ENCODE measurements at places on chromosomes 4 and X. TPM values are rescaled to one million over a fixed set of nuclear protein-coding genes. Genes with fewer than 3 reads are reported as not detected.

GRCh38 chr4:128388352-128388630 is 100.7 kb upstream of the PGRMC2 start:
- no peak for DNase-seq

DNA sequence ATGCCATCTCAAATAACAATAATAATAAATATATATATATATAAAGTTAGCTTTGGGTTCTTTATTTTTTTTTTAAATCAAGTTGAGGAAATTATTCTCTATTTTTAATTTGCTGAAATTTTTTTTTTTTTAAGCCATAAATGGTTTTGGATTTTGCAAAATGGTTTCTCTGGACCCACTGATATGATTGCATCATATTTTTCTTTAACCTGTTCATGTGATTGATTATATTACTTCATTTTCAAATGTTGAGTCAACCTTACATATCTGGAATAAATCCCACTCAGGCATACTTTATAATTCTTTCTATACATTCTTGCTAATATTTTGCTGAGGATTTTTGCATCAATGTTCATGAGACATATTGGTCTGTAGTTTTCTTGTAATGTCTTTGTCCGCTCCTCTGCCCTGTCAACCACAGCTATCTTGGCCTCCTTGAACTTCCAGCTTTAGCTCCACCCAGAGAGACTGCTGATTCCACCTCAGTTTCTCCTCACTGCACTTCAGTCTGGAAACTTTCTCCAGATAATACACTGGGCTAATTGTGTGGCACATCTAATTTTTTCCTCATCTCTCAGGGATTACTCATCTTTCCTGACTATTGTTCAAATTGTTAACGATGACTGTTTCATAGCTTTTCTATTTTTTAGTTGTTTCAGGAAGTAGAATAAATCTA is 160.9 kb upstream of the GIMD1 start:
- no peak for DNase-seq

GRCh38 chr4:144289667-144290428 is 149.3 kb upstream of the GYPA start:
- DNase-seq: no peak

GRCh38 chrX:44570522-44570921 is 27.9 kb upstream of the FUNDC1 start:
- no peak for DNase-seq

- DNase-seq: no peak
These were observed 577.8 kb downstream of the SH3BGRL start for GRCh38 chrX:81779701-81780100.

GRCh38 chr4:7757501-7758471 is 181.9 kb downstream of the AFAP1 start:
- no peak for DNase-seq

GRCh38 chr4:168651374-168651773 is 154.5 kb downstream of the PALLD start:
- DNase-seq: no peak

DNA sequence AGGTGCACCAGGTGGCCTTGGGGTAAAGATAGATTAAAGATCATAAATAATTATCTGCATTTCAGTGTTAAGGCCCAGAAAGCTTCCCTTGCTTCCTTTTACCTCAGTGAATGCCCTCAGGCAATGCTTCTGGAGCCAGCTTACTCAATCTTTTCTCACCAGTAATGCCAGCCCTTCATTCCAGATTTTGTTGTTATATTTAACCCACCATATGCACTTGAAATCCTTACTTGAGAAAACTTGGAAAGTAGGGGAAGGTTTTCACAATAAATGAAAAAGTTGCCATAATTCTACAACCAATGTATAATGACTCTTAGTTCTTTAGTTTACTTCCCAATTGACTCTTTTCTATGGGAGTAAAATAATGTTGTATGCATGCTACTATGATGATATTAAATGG is 17.1 kb upstream of the PBDC1 start:
- DNase-seq: no peak

DNA sequence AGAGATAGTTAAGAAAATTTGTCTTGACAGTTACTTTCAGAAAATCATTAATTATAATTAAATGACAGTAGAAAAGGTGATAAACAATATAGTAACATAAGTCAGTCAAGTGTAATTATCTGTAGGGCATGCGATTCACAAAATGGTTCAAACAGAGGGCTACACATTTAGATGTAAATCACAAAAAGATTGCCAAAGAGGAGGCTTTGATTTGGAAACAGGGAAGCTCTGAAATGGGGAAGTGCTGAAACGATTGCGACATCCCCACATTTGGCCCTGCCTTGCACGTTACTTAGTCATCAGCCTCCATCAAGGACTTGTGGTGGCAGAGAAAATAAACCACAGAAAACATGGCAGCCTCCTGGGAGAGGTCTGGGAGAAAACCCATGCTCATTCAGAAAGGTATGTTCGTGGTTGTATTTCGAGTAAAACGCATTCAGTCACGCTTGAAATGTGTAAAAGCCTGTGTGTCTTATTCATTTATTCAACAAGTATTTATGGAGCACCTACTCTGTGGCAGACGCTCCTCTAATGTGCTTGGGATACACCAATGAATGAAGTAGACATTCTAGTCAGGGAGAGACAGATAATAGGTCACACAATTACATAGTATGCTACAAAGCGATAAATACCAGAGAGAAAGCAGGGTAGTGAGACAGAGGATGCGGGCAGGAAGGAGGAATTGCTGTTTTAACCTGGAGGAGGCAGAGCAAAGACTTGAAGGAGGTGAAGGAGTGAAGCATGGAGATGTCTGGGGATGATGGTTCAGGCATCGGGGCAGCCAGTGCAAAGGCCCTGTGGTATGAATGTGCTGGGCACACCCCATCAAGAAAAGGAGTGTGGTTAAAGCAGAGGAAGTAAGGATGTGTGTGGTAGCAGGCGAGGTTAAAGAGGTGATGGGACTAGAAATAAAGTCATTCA is 7.8 kb downstream of the RBM47 start:
- DNase-seq: no peak

DNA sequence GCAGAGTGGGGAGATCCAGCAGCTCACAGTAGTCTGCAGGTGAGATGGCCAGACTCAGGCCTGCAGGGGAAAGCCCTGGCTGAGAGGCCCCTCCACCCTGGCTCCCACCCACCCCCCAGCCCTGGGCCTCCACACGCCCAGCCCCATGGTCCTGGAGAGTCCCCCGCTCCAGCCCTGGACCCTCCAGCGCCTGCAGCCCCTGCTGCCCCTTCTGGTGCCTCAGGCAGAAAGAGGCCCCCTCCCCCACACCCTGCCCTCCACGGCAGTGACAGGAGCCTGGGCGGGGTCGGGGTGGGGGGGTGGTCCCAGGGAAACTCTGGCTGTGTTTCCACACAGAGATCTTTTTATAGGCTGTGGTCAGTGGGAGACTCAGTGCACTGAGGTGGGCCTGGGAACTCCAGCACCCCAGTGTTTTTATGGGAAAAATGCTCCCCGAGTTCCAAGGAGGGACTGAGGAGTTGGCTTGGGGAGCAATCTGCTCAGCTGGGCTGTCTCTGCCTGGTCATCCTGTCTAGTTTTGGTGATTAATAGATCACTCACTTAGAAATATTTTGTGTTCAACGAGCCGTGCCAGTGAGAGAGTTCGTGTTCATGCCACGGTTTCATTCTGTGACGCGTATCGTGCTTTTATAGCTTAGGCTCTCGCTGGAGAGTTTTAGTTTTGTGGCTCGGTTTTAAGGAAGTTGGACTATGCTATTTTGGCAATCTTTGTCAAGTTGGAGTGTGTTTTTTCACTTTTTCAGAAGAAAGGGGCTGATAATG is 53.1 kb upstream of the HGFAC start:
- no peak for DNase-seq

GRCh38 chr4:47238667-47239066 is 207.3 kb downstream of the GABRB1 start:
- no peak for DNase-seq

- DNase-seq: no peak
These were observed 608.6 kb upstream of the NR3C2 start for GRCh38 chr4:149050840-149051239.

GRCh38 chr4:3749081-3749480 is 17.1 kb upstream of the ADRA2C start:
- no peak for DNase-seq

DNA sequence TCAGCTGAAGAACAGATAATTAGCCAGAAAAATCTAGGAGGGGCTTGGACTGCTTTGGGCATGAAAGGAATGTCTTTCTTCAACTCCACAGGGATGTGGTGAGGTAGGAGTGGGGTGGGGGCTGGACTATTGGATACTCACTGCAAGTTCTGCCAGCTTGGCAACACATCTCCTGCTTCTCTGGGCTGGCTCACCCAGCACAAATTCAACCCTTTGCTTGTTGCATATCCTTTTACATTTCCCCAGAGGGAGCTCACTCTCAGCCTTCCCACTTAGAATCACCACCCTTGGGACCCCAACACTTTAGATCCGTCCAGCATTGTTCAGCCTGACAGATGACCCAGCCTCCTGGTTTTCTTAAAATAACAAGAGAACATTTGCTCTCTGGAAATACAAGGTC is 120.6 kb downstream of the KDR start:
- no peak for DNase-seq

DNA sequence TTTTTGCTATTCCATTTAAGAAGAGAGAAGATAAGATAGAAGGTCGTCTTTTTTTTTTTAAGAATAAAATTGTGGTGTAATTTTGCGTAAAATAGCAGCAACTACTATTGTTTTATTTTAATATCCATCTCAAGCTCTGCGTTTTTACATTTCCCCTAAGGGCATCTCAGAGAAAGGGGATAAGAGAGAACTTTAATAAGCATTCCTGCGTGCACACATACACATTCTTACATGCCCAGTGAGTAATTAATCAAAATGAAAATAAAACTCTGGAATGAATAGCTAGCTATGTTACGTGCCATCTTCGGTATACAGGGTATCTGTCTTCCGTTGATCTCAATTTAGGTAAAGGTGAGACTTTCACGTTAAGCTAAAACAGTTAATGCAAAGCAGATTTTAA is 200.3 kb upstream of the TENM3 start:
- no peak for DNase-seq

- no peak for DNase-seq
These were observed 25.5 kb upstream of the LRCH2 start for GRCh38 chrX:115259238-115259875.

DNA sequence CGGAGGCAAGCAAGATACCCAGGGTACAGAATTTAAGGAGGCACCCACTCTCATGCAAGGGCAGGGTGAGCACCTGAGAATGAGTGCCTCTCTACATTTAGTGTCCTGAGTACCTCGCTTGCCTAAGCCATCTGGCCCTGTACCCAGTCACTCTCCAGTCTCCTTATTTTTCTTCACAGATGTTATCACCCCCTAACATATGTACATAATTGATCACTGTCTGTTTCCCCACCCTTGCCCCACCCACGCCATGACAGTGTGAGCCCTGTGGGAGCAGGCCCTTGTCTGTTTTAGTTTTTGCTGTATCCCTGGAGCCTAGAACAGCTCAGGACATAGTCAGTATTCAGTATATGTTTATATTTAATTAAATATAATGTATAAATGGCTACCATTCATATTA is 113.6 kb downstream of the SPRY1 start:
- DNase-seq: no peak

GRCh38 chrX:17038681-17039161 is 92.3 kb downstream of the REPS2 start:
- no peak for DNase-seq

GRCh38 chr4:184814686-184815045 is 11.1 kb downstream of the ACSL1 start:
- DNase-seq: no peak

- no peak for DNase-seq
These were observed 753.8 kb upstream of the PCDH7 start for GRCh38 chr4:29966386-29966785.

GRCh38 chr4:147518086-147518485 is 37.2 kb downstream of the EDNRA start:
- no peak for DNase-seq

GRCh38 chrX:11992271-11992670 is 146.0 kb upstream of the FRMPD4 start:
- no peak for DNase-seq

GRCh38 chrX:113726009-113726408 is 857.9 kb upstream of the HTR2C start:
- DNase-seq: no peak

- DNase-seq: no peak
These were observed at the start of gene ADRA2C for GRCh38 chr4:3766036-3766784. Gene ADRA2C, plus strand, starts transcription at chr4:3766385. Its CDS starts 222 bp downstream, at chr4:3766607.

GRCh38 chr4:25632135-25632534 is 23.5 kb upstream of the SLC34A2 start:
- no peak for DNase-seq

- no peak for DNase-seq
These were observed 22.8 kb downstream of the DCUN1D4 start for GRCh38 chr4:51865717-51866116.

GRCh38 chrX:98350940-98351339 is 1467.2 kb downstream of the RPA4 start:
- no peak for DNase-seq

- DNase-seq: no peak
These were observed 3.4 kb downstream of the NKRF start for GRCh38 chrX:119602701-119603255.

DNA sequence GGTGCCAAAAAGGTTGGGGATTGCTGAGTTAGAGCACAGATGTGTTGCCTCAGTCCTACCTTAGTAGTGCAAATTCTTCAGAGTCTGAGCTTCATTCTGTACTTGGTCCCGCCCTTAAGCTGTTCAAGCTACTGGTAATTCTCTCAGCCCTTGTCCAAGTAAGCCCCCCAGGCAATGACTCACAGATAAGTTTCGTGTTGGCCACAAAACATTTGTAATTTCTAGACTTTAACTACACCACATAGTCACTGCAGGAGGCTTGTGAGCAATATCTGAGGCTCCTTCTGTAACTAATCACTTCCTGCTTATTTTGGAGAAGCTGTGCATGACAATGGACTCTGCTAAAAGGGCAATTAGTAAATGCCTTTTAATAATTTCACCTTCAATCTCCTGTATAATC is 1420.5 kb downstream of the PCDH7 start:
- DNase-seq: no peak

DNA sequence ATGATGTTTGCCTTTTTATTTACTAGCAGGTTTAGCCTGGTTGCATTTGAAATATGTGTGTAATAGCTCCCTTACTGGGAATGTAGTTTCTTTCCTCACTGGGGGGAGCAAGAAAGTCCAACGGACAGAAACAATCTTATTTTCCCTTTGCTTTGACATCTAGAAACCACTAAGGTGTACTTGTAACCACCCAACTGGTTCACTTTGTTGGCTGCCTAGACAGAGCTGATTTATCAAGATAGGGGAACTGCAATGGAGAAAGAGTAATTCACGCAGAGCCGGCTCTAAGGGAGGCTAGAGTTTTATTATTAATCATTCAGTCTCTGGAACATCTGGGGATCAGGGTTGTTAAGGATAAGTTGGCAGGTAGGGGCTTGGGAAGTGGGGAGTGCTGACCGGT is 30.3 kb downstream of the XG start:
- no peak for DNase-seq

Gene MAGEA6
- not detected for total RNA-seq

Gene CHRDL1
- not detected for total RNA-seq

Gene F8A3
- 24.2 TPM for total RNA-seq

Gene SGMS2
- total RNA-seq: 0.24 TPM

Gene TRPC3
- total RNA-seq: not detected

Gene GPR173
- 0.13 TPM for total RNA-seq

Gene FAM90A26
- total RNA-seq: not detected

Gene UTP3
- total RNA-seq: 18.0 TPM

Gene ZNF330
- total RNA-seq: 42.0 TPM
